ENCODE measurements at places on chromosomes 1 and 21. TPM values are rescaled to one million over a fixed set of nuclear protein-coding genes. Genes with fewer than 3 reads are reported as not detected.

- peak; percentile 73 for DNase-seq
Observed at GRCh38 chr1:43853161-43853921, 80.3 kb upstream of the ARTN start.

DNA sequence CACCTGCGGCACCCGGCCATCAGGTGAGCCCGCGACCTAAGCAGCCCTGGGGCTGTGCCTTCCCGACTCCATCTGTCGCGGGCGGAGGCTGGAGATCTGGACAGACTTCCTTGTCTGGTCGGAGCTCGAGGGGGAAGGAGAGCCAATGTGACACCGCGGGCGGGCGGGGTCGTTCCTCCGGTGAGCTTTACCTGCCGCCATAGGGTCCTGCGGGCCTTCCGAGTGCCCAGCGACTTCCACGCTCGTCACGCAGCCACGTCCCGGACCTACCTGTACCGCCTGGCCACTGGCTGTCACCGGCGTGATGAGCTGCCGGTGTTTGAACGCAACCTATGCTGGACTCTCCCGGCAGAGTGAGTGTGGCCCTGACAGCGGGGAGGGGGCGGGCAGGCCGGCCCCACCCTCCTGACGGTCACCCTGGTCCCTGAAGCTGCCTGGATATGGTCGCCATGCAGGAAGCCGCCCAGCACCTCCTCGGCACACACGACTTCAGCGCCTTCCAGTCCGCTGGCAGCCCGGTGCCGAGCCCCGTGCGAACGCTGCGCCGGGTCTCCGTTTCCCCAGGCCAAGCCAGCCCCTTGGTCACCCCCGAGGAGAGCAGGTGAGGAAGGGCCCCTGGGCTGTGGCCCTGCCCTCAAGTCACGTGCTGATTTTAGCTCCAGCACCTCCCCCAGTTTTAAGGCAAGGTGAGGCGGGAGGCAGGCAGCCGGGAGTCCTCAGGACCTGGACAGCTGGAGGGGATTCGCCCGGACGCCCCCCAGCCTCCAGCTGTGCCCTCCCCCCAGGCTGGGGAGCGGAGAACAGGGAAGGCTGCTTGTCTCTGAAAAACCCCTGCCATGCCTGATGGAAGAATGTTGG is 1.1 kb downstream of the PUSL1 start:
- DNase-seq = no peak

DNA sequence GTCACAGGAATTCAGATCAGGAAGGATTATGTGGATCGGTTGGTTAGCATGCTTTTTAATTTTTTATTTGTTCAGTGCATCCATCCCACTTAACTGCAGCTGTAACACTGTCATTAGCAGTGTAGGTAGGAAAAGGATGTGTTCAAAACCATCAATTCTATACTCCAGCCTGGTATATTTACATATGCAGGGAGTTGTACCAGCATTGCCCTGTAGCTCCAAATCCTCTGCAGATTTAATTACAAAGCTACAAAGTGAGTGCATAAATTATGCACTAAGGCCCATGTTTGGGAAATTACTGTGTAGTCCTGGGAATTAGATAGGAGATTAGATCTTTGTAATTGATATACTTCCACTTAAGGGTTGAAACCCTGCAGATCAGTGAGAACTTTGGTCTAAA is 15.9 kb upstream of the OSBPL9 start:
- DNase-seq = no peak

- DNase-seq = no peak
Observed at GRCh38 chr1:117122330-117123025, 929 bp upstream of the TRIM45 start.

- DNase-seq = no peak
Observed at GRCh38 chr1:168116327-168116799, 20.4 kb downstream of the GPR161 start.

DNA sequence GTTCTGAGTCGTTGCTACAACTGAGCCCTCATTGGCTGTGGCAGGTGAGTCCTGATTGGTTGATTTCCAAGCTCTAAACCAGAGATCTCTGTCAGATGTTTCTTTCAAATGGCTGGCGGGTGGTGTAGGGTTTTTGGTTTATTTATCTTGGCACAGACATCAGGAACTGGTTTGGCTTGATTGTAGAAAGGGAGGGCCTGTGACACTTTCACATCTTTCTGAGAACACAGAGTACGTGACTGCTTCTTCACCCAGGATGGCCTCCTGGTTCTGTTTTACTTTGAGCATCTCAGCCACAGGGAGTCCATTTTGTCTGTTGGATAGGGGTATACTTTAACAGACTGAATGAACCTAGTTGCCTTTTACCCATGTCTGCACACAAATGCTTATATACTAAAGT is 89.4 kb upstream of the GPR52 start:
- peak; percentile 6 for DNase-seq

DNA sequence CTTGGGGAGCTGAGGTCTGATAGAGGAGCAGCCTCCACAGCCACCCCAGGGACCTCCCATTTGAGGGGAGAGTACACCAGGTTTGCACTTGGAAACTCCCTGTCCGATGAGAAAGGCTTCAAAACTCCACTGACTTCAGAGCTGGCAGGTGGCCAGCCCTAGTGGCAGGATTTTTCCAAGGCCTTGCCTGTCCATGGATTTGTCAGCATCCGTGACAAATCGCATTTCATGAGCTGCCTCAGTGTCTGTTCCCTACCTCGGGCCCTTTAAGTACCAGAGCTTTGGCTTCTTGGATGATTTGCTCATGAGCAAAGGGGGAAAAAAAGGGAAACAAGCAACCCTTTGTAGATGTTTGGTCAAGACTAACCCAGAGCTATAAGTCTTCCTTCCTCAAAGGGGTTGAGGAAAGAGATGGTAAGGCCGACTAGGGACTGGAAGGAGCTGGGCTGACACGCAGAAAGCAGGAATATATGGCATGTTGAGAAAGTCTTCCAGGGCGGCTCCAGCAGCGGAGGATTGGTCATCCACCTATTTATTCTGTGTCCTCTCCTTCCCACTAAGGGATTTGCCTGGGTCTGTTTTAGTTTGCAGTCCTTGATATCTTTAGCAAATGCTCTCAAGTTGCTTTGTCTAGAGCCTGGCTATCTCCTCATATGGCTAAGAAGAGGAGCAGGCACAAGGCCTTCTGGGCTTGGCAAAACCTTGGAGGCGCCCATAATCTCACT is 2.7 kb upstream of the HSPG2 start:
- DNase-seq = peak; percentile 85

DNA sequence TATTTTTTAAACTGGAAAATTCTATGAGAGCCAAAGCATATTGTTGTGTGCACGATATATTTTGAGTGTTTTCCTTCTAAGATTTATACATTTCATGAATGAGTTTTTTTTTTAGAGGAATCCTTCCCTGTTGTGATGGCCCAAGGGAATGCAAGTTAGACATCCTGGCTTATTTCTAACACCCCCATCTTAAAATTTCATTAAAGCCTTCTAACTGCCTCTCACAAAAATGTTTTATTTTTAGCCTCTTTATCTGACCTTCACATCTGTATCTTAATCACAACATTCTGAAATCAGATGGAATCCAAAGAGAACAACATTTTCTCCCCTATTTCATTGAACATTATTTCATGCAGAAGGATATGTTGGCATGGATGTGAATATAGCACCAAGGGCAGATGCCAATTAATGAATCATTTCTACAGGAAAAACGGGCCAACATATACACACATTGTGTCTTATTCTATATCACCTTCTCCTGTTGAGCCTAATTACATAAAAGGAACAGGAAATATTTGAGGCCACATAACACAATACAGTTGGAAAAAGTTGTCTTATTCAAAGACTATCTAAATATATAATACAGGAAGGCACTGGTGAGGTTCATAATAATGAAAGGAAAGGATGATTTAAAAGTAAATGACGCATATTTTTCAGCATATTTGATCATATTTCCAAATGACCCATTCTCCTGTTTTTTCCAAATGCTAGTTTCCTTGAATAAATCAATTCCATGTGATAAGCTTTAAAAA is 455.5 kb downstream of the TTLL7 start:
- no peak for DNase-seq

GRCh38 chr1:214557952-214558735 is 6.7 kb upstream of the PTPN14 start:
- DNase-seq = peak; percentile 95

DNA sequence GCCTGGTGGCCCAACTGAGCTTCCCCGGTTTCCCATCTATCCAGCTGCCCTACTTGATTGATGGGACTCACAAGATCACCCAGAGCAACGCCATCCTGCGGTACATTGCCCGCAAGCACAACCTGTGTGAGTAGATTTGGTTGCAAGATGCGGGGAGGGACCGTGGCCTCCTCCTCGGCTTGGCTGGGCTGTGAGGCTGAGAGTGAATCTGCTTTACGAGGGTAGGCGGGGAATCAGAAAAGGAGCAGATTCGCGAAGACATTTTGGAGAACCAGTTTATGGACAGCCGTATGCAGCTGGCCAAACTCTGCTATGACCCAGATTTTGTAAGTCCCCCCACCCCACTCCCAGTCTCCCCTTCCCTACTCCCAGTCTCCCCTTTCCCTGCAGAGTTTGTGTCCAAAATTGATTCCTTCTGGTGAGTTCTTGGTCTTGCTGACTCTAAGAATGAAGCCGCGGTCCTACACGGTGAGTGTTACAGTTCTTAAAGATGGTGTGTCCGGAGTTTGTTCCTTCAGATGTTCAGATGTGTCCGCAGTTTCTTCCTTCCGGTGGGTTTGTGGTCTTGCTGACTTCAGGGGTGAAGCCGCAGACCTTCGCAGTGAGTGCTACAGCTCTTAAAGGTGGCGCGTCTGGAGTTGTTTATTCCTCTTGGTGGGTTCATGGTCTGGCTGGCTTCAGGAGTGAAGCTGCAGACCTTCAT is 1.5 kb downstream of the GSTM2 start:
- peak; percentile 19 for DNase-seq

GRCh38 chr1:78351551-78352216 is 139.1 kb upstream of the PTGFR start:
- DNase-seq = no peak

DNA sequence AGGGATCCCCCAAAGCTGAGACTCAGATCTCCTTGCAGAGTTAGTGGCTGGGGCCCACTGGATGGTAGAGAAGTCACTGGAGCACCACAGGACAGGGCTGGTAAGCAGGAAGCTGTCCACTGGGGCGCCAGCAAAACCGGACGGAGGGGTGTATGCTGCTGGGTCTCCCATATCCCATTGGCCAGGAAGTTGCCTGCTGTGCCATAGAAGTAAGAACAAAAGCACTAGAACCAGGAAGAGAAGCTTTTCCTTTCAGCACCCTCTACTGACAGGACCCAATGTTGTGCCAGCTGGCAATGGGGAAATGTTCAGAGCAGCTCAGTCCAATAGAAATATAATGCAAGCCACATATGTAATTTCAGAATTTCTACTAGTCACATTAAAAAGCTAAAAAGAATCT is 146.6 kb downstream of the SPATA46 start:
- peak; percentile 77 for DNase-seq

GRCh38 chr1:159091607-159092031 is 15.1 kb upstream of the AIM2 start:
- peak; percentile 80 for DNase-seq

- no peak for DNase-seq
Observed at GRCh38 chr1:9929431-9930385, 13.5 kb downstream of the LZIC start.

DNA sequence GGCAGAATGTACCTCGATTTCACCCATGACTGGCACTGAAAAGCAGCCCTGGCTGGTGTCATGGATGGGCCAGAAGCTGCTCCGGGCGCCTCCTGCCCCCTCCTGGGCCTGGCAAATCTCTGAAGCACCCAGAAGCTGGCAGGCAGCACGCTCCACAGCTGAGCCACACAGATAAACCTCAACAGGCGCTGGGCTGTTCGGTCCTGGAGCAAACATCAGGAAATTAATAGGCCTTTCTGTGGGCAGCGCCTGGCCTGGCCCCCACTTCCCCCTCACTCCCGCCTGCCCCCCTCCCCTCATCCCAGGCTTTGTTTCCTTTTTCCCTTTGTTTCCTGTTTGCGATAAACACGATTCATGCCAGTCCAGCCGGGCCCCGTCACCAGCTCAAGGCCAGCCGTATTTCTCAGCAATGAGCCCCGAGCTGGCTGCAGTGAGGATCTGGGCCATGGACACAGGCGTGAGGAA is 20.1 kb upstream of the DISP3 start:
- DNase-seq = no peak

The ESPN gene
- not detected for total RNA-seq

The ITLN2 gene
- not detected for total RNA-seq

The CHI3L2 gene
- total RNA-seq = 1.0 TPM

The ALDH4A1 gene
- 2.5 TPM for total RNA-seq

The MMEL1 gene
- not detected for total RNA-seq

The S100A1 gene
- total RNA-seq = 0.17 TPM

The TEX38 gene
- total RNA-seq = not detected

The PLD5 gene
- total RNA-seq = 0.33 TPM

The ELAPOR1 gene
- total RNA-seq = 1.3 TPM

Measured in HT1080 (cell line).